Activated T-helper 1 cell treated with anti-CD3 and anti-CD28 coated beads, Interleukin-12 subunit alpha, Interleukin-12 subunit beta, Interleukin-2, Interleukin-4 antibody, amounts not matched to agents 30 ng/mL and 10 ng/mL and 1 ng/mL, durations not matched to agents 14 hours and 24 hours and 36 hours (primary cell): ENCODE measurements at places on chromosomes 7 and 10.

DNA sequence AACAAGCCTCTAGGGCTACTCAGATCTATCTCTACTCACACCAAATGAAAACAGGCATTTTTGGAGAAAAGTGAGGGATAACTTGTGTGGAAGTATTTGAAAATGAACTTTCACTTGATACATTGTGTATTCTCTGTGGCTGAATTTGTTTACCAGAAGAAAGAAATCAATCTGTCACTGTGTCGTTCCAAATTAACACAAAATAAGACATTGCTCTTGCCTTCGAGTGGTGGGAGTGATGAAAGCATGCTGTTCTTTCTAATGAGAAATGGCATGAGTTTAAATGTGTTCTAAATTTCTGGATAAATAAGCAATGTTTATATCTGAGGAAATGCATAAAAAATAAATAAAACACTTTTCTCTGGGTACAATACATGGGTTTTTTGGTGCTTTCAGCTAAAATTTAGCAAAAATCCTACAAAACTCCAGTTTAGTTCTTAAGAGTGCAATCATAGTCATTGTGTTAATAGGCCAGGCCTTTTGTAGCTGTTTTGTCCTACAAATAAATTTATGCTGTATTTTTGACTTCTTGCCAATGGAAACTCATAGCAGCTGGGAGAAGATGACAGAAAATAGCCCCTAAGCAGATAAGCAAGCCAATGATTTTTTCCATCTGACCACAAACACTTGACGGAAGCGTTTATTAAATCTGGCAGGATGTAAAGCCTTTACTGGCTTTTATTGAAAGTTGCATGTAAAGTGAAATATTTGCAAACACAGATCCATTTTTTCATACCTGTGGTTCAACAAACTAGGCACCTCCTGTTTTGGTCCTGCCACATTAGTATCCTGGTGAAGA lies 1064.1 kb upstream of the GHITM start:
- DNase-seq: no peak

- DNase-seq: no peak
Measured at GRCh38 chr7:158422196-158422886, 165.3 kb downstream of the PTPRN2 start.

DNA sequence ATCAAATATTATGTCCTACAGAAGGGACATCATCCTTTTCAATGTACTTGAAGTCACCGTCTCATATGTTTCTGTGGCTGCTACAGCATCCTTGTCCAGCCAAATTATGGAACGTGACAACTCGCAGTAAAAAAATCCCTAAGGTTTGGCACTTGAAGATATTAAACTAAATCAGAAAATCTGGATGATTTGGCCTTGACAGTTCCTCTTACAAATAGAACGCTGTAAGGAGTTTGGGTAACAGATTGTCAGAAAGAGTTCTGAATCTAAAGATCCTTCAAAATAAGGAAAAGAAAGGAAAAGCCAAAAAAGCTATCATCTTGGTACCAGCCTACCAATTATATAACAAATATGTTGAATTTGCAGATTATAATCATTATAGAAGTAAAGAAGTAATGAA lies 21.0 kb downstream of the XRCC2 start:
- no peak for DNase-seq

- DNase-seq: no peak
Measured at GRCh38 chr10:4111643-4112042, 326.6 kb upstream of the KLF6 start.

DNA sequence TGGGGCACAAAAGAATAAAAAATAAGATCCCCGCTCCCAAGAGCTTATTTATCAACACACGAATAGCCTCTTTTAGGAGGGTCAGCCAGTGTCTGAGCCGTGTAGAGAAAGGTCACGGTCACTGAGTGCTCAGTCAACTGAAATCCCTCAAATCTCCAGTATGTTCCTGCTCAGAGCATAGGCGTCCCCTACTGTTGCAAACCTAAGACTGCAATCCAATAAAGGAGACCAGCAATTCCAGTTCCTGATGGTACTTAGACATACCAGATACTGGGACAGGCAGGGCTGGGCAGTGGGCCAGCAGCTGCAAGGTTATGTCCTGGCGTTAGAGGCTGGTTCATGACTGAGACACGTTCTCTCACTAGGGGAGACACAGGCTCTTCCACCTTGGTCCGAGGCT lies 93.6 kb downstream of the CACNB2 start:
- no peak for DNase-seq

DNA sequence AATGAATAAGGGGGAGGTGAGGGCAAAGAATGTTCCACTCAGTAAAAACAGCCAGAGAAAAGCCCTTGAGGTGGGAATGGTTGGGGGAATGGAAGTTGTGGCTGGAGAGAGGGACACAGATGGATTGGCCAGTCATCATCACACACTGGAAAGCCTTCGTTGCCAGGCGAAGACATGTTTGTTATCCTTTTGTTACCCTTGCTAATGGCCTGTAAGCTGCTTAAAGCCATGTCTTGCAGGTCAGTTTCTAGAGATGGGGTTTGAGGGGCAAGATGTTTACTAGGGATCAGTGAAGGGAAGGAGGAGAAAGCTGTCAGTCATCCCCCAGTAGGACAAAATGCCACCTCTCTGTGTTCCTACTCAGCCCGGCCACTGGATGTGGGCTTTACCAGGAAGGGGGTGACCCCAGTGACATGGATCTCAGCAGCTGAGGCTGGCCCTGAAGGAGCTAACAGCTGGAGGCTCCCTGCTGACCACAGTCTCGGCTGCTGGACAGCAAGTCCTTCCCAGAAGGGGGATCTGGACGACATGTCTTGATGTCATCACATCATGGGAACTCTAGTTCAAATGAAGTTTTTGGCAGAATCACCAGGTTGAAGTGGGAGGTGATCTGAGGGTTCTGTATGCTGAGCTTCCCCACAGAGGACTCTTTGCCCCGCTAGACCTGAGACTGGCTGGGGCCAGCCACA lies 66.2 kb downstream of the TBXAS1 start:
- DNase-seq: no peak

DNA sequence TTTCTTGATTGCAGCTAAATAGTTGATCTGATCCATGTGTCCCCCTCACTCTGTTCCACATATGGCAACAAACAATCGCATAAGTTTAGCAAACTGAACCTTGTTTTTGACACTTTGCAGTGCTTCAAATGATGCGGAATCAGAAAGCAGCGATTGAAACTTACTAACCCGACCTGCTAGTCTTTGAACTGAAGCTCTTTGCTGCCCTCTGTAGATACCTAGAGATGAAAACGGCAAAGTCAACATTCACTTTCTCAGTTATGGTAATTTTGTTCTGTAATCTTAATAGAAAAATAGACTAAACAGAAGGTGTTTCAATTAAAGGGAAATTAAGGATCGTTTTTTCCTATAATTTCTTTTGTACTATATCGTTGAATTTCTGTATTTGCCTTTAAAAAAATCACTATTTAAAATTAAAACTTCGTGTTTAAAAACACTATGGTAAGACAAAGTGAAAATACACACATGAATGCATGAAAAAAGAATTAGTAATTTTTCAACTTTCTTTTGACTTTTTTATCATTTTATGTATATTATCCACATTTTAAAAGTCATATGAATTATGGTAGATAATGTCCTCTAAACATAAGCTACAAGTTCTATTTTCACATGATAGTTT lies 276.5 kb downstream of the MAGI2 start:
- DNase-seq: no peak

DNA sequence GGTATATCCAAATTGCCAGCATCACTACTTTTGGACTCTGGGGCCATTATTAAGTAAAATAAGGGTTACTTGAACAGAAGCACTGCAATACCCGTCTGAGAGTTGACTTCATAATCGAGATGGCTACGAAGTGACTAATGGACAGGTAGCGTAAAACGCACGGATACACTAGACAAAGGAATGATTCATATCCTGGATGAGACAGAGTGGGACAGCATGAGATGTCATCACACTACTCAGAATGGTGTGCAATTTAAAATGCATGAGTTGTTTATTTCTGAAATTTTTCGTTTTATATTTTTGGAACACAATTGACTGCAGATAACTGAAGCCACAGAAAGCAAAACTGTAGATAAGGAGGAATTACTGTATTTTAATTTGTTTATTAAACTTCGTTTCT lies 421.5 kb upstream of the LRGUK start:
- DNase-seq: no peak

GRCh38 chr10:43921881-43922280 lies 273.2 kb upstream of the ZNF32 start:
- DNase-seq: no peak

- no peak for DNase-seq
Measured at GRCh38 chr10:24813856-24814255, 90.2 kb upstream of the ARHGAP21 start.

- DNase-seq: no peak
Measured at GRCh38 chr7:81657551-81657950, 112.3 kb downstream of the HGF start.

DNA sequence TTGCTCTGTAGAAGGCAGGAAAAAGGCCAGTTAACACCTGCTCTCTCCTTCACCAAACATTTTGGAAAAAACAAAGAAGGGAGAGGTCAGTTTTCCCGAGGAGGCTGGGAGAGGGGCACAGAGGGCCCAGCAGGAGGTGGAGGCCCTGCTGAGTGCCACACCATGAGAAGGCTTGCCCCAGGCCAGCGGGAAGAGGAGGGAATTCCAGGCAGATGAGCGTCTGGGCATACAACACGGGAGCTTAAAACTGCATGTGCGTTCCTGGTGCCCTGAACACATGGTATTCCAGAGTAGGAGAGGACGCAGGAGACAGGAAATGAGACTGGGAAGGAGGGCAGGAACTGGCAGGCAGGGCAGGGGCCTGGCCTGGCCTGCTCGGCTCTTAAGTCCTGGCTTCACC lies 182.4 kb downstream of the CCDC3 start:
- DNase-seq: no peak

- DNase-seq: no peak
Measured at GRCh38 chr7:91294639-91295220, 30.5 kb downstream of the FZD1 start.
